ENCODE measurements at places on chromosomes 2 and 18. TPM values are rescaled to one million over a fixed set of nuclear protein-coding genes. Genes with fewer than 3 reads are reported as not detected.

Gene TMEM182
- 2.1 TPM for total RNA-seq

Gene PRADC1
- total RNA-seq = 15.5 TPM

Gene SPDYA
- total RNA-seq = 1.5 TPM

Gene E2F6
- total RNA-seq = 14.5 TPM

Gene LOXHD1
- 2.7 TPM for total RNA-seq

- peaks cover 14% of the 10 kb centered on the region for H3K4me1 ChIP-seq
- no peak for DNase-seq
- no peak overlapping the region for H3K27ac ChIP-seq
- peaks cover 4% of the 10 kb centered on the region for H3K36me3 ChIP-seq
- H3K4me3 ChIP-seq = no peak overlapping the region
Measured at GRCh38 chr2:134324430-134324829, 70.6 kb downstream of the MGAT5 start.

- no peak for DNase-seq
- no peak overlapping the region for H3K27ac ChIP-seq
- H3K4me1 ChIP-seq = no peaks in the 10 kb centered on the region
- H3K36me3 ChIP-seq = no peaks in the 10 kb centered on the region
Measured at GRCh38 chr2:179591690-179592089, 269.7 kb downstream of the ZNF385B start.

- H3K4me3 ChIP-seq = no peak overlapping the region
- no peaks in the 10 kb centered on the region for H3K27me3 ChIP-seq
- H3K4me1 ChIP-seq = peaks cover 43% of the 10 kb centered on the region
Measured at GRCh38 chr2:224520064-224520463, 65.1 kb downstream of the CUL3 start.

- no peak overlapping the region for H3K27ac ChIP-seq
- no peaks in the 10 kb centered on the region for H3K27me3 ChIP-seq
- no peaks in the 10 kb centered on the region for H3K4me1 ChIP-seq
- H3K36me3 ChIP-seq = peaks cover 12% of the 10 kb centered on the region
Measured at GRCh38 chr2:190511104-190511503, 23.4 kb downstream of the NEMP2 start.

GRCh38 chr18:44804033-44804432, 123.3 kb downstream of the SETBP1 start:
- no peaks in the 10 kb centered on the region for H3K36me3 ChIP-seq
- peak overlapping the region; percentile 71 for H3K27ac ChIP-seq
- H3K4me3 ChIP-seq = no peak overlapping the region
- H3K4me1 ChIP-seq = peaks cover 12% of the 10 kb centered on the region
- H3K27me3 ChIP-seq = no peaks in the 10 kb centered on the region
- DNase-seq = no peak

- H3K27ac ChIP-seq = peak overlapping the region; percentile 36
- no peaks in the 10 kb centered on the region for H3K27me3 ChIP-seq
- peaks cover 7% of the 10 kb centered on the region for H3K4me1 ChIP-seq
- H3K4me3 ChIP-seq = no peak overlapping the region
- DNase-seq = no peak
Measured at GRCh38 chr2:146939991-146940685, 904.7 kb upstream of the ACVR2A start.

- DNase-seq = no peak
- no peak overlapping the region for H3K27ac ChIP-seq
- no peaks in the 10 kb centered on the region for H3K4me1 ChIP-seq
- no peaks in the 10 kb centered on the region for H3K36me3 ChIP-seq
Measured at GRCh38 chr18:31736630-31737029, 24.1 kb downstream of the SLC25A52 start.

DNA sequence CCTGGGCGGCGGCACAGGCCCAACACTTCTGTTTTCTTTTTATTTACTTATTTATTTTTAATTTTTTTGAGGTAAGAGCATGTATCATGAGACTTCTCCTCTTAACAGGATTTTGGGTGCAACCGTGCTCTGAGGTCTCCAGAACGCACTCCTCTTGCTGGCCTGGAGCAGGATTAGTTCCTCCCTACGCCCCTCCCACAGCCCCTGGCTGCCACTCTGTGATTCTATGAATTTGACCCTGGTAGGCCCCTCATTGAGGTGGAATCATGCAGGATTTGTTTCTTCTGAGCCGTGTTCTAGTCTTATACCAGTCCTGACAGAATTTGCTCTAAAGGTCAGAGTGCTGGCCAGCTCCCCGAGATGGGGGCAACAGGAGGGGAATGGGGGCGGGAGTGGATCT, 106.5 kb upstream of the HS6ST1 start:
- DNase-seq = peak; percentile 51
- H3K27ac ChIP-seq = peak overlapping the region; percentile 6
- H3K36me3 ChIP-seq = no peaks in the 10 kb centered on the region
- no peak overlapping the region for H3K4me3 ChIP-seq

DNA sequence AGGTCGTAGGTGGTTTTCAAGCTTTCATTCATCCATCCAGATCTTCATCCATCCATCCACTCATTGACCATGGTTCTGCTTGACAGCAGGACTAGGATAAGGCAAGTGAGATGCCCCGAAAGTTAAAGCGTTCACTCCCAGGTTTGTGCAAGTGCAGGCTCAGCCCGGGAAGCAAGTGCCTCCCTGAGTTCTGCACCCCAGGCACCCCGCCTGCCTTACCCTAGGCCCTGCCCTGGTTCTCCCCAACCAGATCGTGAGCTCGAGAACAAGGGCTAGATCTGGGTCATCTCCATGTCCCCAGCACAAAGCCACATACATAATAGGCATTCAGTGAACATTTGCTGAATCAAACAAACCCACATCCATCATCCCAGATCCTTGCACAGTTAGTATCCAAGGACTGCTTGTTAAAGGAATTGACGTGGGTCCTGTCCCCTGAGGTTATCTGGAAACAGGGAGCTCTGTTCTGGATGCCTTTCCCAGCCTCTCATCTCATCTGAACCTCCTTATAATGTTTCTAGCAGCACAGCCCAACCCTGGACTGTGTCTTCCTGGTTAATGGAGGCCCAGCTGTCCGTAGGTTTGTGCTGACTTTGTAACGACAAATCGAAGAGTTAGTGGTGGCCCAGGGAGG, 116.1 kb upstream of the GPC1 start:
- H3K36me3 ChIP-seq = no peaks in the 10 kb centered on the region
- H3K27me3 ChIP-seq = peaks cover 3% of the 10 kb centered on the region
- no peak overlapping the region for H3K4me3 ChIP-seq
- H3K27ac ChIP-seq = no peak overlapping the region
- DNase-seq = no peak
- H3K4me1 ChIP-seq = no peaks in the 10 kb centered on the region

GRCh38 chr2:30184035-30184434, 37.2 kb downstream of the YPEL5 start:
- DNase-seq = no peak
- H3K36me3 ChIP-seq = no peaks in the 10 kb centered on the region
- H3K4me1 ChIP-seq = peaks cover 9% of the 10 kb centered on the region
- no peak overlapping the region for H3K4me3 ChIP-seq
- H3K27ac ChIP-seq = no peak overlapping the region
- no peaks in the 10 kb centered on the region for H3K27me3 ChIP-seq

DNA sequence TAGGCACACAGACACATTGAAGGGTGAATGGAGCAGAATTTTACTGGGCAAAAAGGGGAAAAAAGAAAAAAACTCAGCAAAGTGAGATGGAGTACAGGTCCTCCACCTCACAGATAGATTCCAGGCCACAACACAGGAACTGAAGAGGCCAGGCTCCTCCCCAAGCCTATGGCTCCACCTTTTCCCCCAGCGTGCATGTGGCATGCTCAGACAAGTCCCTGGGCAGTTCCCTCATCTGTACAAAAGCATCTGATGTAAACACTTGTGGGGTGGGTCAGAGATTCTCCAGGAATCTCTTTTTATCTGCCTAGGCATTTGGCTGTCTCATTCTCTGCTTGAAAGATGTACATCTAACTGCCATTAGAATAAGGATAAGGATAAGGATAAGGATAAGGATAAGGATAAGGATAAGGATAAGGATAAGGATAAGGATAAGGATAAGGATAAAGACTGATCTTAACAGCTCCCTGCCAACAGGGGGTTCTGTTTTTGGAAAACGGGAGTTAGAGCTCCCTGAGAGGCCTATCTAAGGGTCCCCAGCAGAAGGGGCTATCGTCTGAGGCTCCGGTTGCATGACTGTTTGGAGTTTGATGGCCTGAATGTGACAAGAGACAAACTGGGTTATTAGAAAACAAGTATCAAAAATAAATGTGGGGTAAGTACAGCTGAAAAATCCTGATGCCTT, 17.2 kb upstream of the ASXL3 start:
- H3K27ac ChIP-seq = no peak overlapping the region
- no peak overlapping the region for H3K4me3 ChIP-seq
- H3K4me1 ChIP-seq = no peaks in the 10 kb centered on the region
- no peaks in the 10 kb centered on the region for H3K36me3 ChIP-seq
- DNase-seq = no peak

DNA sequence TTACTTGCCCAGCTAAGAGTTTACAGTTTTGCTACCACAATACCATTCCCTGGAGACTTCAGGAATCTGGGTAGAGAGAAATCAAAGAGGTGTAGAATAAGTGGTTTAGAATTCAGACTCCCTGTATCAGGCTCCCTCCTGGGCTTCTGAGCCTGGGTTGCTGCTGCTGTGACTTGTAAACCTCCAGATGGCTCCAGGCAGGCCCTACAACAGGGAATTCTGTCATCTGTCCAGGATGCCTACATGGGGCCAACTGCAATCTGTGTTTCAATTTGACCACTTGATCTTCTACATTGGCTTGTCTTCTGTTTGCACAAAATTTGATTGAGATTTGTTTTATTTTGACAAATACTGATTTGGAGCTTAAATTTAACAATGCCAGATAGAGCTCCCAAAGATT, 183.9 kb downstream of the RAD51AP2 start:
- no peaks in the 10 kb centered on the region for H3K27me3 ChIP-seq
- no peak for DNase-seq
- no peak overlapping the region for H3K27ac ChIP-seq
- H3K4me3 ChIP-seq = no peak overlapping the region
- H3K4me1 ChIP-seq = no peaks in the 10 kb centered on the region
- H3K36me3 ChIP-seq = no peaks in the 10 kb centered on the region

GRCh38 chr2:135636982-135637381, 104.7 kb upstream of the UBXN4 start:
- H3K27me3 ChIP-seq = no peaks in the 10 kb centered on the region
- no peaks in the 10 kb centered on the region for H3K4me1 ChIP-seq
- H3K36me3 ChIP-seq = peaks cover 31% of the 10 kb centered on the region
- no peak overlapping the region for H3K4me3 ChIP-seq
- H3K27ac ChIP-seq = no peak overlapping the region

DNA sequence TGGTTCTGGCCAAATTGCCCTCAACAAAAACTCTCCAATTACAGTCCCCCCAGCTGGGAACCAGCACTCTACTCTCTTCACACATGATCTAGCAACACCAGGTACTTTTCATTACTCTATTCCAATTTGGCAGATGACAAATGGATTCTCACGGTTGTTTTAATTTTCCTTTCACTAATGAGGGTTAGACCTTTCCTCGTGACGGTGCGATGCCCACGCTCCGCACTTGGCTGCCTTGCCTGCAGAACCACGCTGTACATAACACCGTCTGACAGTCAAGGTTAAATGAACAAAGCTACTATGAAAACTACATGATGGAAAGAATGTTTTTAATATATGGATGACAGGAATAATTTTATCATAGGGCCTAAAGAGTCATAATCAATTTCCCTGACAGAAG, 141.5 kb downstream of the FBXO15 start:
- H3K4me1 ChIP-seq = no peaks in the 10 kb centered on the region
- no peaks in the 10 kb centered on the region for H3K27me3 ChIP-seq
- no peak overlapping the region for H3K27ac ChIP-seq
- no peak overlapping the region for H3K4me3 ChIP-seq

GRCh38 chr2:121372721-121373353, 87.8 kb upstream of the TFCP2L1 start:
- peaks cover 41% of the 10 kb centered on the region for H3K36me3 ChIP-seq
- no peak overlapping the region for H3K4me3 ChIP-seq

Data from upper lobe of right lung (tissue), 1 donor.